CD4-positive, alpha-beta T cell treated with Interleukin-15 for 4 hours (primary cell): ENCODE measurements at places on chromosomes 5 and 9.

- no peak for DNase-seq
Observed at GRCh38 chr9:89905606-89906338, 301.0 kb downstream of the GADD45G start.

GRCh38 chr9:100739208-100739607, 161.3 kb downstream of the CAVIN4 start:
- DNase-seq = no peak

- no peak for DNase-seq
Observed at GRCh38 chr9:114799441-114799840, 6.4 kb downstream of the TNFSF15 start.

- DNase-seq = no peak
Observed at GRCh38 chr5:52735139-52735538, 52.6 kb upstream of the ITGA1 start.

DNA sequence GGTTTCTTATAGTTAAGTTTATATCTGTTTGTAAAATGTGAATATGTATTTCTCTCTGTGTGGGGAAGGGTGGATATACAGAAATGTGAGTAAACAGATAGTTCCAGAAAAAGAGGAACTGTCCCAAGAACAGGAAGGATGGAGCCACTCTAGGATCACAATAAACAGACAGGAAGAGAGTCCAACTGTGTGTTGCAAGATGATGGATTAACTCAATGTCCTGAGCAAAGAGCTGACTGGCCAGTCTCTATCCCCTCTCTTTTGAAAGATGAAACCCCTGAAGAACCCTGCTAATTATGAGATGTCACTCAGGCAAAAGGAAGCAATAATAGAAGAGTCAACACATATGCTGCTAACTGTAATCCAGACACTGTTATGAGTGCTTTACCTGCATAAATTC, 202.7 kb downstream of the SEMA6A start:
- DNase-seq = no peak

DNA sequence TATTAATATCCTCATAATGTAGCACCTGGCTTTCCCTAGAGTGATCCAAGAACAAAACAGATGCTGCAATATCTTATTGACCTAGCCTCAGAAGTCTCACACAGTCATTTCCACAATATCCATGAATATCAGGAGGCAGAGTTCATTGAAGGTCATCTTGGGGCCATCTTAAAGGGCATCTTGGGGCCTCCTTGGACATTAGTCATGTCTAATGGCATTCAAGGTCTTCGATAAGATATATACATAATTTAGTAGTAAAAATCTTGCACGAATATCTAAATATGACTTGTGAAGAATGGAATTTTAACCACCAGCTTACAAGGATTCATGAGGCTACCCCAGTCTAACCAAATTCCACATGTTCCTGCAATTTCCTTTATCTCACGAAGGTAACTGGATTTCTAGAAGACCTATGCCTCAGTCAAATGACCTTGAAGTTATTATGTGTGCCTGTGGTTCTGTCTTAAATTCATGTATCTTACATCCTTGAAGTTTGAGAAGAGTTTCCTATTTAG, 163.6 kb upstream of the SPEF2 start:
- no peak for DNase-seq

- no peak for DNase-seq
Observed at GRCh38 chr9:16243798-16244197, 626.7 kb downstream of the BNC2 start.

DNA sequence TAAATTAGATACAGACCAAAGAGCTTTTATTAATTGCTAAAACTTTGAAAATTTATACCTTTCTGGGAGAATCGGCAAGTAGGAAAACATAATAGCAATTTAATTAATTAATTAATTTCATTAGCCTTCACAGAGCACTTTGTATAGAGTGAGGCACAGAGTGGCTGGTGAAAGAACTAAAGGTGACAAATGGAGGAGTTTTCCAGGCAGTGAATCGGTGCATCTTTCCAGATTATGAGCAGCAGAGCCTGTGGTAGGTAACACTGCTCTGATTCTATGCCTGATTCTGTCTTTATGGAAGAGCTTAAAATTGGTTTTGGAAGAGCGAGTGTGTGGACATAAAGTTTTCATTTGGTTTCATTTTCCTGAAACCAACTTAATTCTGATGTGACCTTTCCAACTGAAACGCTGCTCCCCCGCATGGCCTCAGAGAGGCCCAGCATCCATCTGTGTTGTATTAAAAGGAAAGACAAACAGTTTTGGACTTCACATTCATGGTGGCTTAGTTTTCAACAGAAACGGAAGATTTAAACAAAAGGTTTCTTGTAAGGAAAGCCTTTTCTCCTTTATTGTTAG, 188.9 kb upstream of the RPS23 start:
- DNase-seq = no peak

DNA sequence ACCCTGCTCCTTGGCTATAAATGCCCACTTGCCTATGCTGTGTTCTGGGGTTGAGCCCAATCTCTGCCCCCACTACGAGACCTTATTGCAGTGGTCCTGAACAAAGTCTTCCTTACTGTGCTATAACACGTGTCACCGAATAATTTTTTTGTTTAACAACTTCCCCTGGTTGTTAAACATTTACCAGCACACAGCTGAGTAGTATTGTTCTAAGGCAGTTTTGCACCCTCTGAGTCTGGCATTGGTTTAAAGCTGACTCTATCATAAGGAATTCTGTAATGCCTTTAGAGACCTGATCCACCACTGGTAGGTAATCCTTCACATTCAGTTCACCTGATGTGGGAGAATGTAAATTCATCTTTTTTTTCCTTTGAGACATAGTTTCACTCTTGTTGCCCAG, 25.6 kb upstream of the ANKRD31 start:
- no peak for DNase-seq

DNA sequence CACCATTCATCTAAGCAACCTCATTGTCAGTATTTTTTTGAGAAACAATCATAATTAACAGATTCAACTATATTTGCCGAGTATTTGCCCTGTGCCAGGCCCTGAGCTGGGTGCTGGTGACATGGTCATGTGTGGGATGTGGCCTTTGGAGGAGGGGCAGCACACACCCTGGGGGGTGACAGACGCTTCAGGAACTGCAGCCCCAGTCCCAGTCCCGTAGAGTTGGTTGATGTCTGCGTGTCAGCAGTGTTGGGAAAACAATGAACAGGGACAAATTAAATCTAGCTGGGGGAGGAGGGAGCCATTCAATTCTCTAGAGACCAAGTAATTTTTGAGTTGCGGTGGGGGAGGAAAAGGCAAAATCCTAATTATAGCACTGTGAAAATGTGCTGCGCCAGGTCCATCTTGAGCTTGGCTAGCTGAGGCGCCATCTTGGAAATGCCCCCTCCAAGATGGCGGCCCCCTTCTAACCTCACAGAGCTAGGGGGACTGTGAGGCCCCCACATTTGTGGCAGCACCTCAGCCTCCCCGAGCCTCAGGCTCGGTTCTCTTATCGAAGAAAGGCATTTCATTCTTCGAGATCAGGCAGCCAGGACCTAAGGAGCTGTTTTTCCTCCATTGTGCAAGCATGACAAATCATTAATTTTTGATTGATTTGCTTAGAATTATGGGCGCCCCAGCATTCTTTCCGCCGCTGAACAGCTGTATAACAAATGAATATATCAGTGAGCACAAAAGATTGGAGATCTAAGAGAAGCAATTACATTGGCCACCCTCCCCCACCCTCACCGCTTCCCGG, 87.8 kb downstream of the ZNF618 start:
- DNase-seq = no peak

- no peak for DNase-seq
Observed at GRCh38 chr5:149452007-149452664, 73.0 kb upstream of the IL17B start.

DNA sequence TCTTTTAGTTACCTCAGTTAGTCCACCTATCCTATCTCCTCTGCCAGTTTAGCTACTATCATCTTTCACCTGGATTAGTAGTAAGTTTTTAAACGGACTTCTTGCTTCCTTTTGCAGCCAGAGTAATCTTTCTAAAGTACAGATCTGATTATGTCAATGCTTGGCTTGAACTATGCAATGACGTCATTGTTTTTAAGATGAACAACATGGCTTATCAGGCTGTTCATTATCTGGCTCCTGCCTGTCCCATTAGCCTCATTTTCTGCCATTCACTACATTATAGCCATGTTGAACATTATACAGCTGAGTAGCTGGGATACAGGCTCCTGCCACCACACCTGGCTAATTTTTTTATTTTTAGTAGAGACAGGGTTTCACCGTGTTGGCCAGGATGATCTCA, 98.7 kb downstream of the RANBP17 start:
- no peak for DNase-seq

DNA sequence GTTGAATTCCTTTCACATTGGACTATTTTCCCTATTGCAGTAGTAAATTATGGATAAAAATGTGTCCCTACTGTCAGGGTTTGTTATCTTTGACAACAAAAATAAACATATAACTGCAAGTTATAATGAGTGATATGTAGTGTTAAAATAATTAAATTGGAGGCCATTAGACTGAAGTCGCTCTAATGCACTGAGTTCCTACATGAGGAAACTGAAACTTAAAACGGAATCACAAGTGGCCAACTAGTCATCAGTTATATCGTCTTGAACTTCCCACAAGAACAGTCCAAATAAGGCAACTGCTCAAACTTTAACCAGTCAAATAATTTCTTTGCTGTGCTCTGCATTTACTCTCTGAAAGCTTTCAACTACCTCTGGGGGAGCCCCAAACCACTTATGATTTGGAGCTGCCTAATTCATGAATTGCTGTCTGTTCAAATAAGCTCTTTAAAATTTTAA, 2.1 kb upstream of the IFT74 start:
- peak; percentile 33 for DNase-seq

DNA sequence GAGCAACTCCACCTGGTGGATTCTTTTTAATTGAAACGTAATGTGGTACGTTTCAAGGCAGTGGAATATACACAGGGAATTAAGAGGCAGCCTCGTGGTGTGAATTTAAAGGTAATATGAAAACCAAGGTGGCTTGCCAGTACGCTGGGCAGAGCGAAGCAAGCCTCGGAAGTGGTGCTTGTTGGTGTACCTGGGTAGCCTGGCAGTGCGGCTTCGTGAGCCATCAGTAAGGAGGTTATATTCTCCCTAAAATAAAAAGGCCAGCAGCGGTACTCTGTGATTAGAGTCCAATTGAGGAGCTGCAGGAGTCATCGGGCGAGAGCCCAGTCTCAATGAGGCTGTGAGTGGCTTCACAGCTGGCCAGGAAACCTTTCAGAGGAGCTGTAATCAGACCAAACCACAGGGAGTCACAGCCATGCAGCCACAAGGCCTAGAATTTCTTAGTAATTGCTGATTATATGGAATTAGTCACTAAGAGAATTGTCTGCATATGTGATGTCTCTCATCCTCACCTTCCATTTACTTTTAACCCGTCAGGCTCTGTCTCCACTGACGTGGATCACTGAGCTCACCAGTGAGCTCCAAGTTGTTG, 57.7 kb downstream of the DCP2 start:
- DNase-seq = no peak

- no peak for DNase-seq
Observed at GRCh38 chr5:113806250-113806649, 292.8 kb downstream of the YTHDC2 start.

GRCh38 chr9:74783408-74783807, 104.3 kb downstream of the TRPM6 start:
- DNase-seq = no peak

- no peak for DNase-seq
Observed at GRCh38 chr5:2901511-2901910, 150.0 kb upstream of the IRX2 start.

DNA sequence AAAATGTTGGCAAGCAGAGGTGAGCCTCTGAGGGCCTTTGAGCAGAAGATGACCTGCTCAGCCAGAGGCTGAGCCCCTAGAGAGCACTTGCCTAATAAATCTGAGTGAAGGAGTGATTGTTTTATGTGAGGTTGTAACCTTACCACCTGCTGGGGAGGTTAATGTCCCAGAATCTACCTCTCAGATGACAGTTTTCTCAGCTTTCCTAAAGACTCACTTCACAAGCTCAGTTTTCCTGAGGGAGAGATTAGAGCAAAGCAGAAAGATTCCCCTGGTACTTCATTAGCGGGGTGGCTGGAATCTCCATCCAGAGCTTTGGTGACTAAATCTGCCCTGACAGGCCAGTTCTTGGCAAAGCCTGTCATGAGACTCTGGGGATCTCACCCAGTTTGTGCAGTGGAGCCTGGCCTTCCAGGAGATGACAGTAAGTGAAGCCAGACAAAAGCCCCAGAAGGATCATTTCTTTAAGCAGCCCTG, 48.8 kb upstream of the GALNT10 start:
- DNase-seq = no peak

- DNase-seq = no peak
Observed at GRCh38 chr9:6632516-6633183, 12.9 kb downstream of the GLDC start.

DNA sequence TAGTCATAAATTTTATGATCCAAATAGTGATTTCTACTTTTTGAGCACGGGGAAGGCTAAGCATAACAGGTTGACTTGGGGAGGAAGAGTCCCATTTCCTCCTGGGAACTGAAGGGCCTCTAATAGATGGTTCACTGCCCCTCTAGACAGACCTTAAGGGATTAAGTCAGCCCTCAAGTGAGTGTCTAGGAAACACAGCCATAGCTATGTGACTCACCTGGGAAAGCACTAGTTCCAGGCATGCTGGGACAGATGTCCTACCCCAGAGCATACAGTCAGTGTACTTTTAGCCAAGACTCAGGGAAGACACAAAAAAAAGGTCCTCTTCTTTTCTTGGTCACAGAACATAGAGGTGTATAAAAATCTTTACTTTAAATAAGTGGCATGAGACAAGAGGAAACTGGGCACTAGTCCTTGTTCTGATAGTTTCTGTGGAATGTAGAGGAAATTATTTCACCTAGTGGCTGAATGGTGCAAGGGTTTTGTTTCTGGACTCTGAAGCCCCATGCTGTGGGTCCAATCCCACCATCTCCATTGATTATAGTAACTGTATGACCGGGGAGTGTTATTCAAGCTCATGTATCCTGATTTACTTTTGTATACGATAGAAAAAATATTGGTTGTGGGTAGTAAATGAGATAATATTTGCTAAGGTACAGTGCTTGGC, 86.0 kb downstream of the NREP start:
- no peak for DNase-seq

DNA sequence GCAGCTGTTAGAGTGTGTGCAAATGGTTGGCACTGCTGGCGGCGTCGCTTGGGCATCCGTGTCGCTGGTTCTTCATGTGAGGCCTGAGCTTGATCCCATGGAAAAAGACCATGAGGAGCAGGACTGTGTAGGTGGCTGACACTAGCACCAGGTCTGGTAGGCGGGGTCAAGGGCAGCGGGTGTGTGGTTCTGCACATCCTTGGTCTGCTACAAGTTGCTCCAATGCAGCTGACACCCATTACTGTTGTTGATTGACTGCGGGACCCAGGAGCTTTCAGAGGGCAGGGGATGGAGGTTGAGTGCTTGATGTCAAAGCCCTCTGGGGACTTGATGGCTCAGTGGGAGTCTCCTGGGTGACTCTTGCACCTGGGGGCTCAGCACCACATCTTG, 29.0 kb upstream of the PITX1 start:
- DNase-seq = no peak

- no peak for DNase-seq
Observed at GRCh38 chr5:19790829-19791466, 197.1 kb downstream of the CDH18 start.

GRCh38 chr9:13351778-13352386, 72.4 kb upstream of the MPDZ start:
- no peak for DNase-seq
